ENCODE measurements at places on chromosomes 12 and 14.

- DNase-seq: no peak
Observed at GRCh38 chr12:16884819-16885218, 278.9 kb upstream of the LMO3 start.

DNA sequence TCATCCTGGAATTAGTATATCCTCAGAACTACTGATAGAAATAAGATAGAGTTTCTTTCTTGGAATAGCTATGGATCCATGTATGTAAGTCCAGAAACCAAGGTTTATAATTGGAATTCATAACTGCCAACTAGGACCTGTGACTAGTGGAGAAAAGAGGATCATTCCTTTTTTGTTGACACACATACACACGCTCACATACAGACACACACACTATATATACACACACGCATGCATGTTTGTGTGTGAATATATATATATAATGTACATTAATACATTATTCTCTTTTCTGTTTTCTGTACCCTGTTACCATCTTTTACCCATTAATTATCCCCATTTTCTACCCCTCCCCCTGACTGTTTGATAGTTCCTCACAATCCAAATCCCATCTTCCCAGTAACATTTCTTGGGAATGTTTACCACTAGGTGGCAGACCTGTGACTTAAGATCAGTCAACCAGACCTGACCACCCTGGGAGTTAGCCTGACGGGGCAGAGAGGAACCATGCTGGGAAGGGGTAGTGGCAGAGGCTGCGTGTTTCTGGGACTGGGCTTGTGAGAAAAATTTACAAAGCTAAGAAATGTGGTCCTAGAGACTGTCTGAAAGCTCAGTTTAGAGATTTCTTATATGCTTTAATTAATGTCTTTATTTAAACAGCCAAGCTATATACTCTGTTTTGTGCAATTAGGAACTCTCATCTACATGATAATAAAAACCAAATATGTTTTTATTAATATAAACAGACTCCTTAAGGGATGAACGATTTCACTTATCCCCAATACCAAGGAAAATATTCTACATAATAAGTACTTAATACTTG is 308.0 kb downstream of the PPFIA2 start:
- peak; percentile 38 for DNase-seq

DNA sequence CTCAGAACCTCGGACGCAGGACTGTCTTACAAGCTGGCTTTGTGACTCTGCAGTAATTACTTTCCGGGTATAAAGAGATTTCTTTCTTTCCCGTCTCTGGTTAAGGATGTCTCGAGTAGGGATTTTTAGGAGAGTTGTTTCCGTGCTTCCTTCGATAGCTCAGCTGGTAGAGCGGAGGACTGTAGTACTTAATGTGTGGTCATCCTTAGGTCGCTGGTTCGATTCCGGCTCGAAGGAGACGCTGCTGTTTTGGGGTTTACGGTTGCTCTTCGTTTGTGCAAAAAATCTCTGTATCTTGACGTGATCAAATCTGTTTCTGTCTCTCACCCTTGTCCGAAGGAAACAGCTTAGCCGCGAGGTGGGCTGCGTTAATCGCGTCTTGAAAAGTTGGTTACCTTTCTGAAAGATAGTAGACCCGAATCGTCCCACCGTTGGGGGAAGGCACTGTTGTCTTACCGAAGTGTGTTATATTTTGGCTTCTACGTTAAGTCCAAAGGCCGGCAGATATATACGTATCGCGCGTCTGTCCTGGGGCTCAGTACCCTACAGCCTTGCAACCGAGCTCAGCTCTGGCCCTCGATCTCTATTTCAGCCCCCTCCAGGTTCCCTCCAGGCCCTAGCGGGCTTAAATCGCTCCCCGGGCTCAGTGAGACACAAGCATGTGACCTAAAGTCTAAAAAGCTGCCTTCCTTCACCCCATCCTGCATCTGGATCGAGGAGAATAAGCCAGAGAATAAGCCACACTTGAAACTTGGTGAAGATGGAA is 1.1 kb upstream of the RNASE4 start:
- DNase-seq: peak; percentile 89

DNA sequence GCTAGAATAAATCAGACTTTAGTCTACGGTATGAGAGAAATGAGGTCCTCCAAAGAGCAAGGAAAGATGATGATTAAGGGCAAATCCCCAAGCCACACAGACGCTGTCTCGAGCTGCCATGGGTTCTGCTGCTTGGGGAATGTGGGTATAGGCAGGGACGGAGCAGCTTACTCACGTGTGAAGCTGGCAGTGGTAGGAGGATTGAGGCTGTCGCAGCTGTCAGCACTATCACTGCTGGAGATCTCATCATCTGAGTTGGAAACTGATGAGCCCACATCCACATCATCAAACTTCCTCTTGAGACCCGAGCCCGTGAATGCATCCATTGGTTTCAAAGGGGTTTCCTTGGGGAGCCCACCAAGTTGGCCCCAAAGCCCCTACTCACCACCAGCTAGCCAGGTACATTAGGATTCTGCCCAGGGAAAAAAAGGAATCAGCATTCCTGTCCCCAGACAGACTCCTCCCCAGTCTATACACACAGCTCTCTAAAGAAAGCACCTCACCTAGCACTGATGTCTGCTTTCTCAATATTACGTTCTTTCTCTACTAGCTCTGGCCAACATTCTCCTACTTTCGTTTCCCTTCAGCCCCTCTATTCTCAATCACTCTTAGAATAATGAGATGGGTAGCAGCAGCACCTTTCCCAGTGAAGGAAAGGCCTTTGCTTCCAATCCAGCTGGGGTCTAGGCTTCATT is 7.0 kb downstream of the CSRNP2 start:
- no peak for DNase-seq

GRCh38 chr12:77679686-77680085 is 151.0 kb upstream of the NAV3 start:
- DNase-seq: no peak

DNA sequence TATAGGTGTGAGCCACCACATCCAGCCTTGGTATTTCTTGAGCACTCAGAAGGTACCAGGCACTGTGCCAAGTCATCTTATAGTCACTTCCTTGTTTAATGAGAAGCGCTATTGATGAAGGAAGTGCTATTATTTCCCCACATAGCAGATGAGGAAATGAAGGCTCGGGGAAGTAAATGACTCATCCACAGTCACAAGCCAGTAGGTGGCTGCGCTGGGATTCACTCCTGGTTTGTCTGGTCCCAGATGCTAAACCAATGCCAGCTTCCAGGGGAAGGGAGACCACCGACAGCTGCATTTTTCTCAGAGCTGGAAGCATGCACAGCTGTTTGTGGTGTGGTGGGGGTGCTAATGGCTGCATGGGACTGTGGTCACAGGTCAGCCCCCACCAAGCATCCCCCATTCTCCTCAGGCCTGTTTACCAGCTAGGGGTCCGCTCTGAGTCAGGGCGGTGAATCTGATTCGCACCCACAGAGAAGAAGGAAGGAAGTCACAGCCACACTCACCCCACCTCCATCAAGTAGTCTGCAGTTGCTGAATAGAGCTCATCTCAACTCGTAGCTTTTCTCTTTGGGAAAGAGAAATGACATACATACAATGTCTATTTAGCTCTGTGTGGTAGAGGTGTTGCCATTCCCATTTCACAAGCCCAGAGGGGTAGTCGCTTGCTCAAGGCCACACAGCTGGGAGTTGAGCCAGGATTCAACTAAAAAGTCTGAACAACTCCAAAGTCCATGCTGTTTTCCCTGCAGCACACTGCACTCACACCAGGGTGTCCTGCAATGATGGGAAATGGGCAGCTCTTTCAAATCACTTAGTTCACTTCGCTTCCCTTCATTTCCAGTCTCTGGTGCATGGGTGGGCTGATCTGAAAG is 6.3 kb upstream of the LTBP2 start:
- DNase-seq: peak; percentile 59

DNA sequence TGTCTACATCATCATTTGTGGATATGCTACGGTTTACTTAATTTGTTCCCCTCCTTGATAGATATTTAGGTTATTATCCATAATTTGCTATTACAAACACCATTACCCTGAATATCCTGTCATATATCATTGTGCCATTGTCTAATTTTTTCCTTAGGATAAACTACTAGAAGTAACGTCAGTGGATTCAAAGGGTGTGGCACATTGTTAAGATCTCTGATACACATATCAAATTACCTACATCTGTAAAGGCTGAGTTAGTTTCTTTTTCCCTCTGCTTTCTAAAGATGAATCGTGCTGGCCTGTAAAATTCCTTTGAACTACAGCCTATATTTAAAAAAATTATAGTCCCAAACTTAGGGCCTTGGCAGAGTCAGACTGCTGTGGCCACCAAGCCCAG is 53.9 kb upstream of the STRN3 start:
- DNase-seq: no peak

DNA sequence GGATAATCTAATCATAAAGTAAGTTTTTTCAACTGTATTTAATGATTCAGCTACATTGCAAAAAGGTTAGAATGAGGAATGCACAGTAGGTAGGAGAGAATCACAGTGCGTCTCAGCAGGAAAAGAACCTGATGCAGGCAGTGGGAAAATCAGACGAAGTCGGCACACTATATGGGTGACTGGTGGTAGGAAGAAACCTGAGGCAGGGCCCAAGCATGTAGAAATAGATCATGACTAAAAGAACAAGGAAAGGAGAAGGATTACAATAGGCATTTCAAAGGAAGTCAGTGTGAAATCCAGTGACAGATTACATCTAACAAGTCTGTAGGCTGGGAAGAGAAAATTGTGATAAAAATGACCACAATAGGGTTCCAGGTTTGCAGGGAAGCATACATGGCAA is 267.0 kb downstream of the MED13L start:
- no peak for DNase-seq

DNA sequence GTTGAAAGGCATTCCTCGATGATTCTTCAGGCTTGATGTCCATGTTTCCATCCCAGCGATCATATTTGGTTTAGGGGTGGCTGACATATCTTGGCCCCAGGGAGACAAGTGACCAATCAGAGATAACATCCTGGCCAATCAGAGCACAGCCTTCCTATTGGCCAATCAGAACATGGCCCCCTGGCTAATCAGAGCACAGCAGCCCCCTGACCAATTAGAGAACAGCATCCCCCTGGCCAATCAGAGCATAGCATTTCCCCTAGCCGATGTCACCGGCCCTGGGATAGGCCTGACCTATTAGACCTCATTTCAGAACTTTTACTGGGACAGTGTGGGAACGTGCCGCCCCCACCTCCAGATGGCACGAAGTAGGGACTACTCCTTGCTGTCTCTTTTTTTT is 182.2 kb downstream of the AACS start:
- no peak for DNase-seq

- DNase-seq: no peak
Observed at GRCh38 chr12:53755451-53755891, 3.7 kb upstream of the CISTR start.

DNA sequence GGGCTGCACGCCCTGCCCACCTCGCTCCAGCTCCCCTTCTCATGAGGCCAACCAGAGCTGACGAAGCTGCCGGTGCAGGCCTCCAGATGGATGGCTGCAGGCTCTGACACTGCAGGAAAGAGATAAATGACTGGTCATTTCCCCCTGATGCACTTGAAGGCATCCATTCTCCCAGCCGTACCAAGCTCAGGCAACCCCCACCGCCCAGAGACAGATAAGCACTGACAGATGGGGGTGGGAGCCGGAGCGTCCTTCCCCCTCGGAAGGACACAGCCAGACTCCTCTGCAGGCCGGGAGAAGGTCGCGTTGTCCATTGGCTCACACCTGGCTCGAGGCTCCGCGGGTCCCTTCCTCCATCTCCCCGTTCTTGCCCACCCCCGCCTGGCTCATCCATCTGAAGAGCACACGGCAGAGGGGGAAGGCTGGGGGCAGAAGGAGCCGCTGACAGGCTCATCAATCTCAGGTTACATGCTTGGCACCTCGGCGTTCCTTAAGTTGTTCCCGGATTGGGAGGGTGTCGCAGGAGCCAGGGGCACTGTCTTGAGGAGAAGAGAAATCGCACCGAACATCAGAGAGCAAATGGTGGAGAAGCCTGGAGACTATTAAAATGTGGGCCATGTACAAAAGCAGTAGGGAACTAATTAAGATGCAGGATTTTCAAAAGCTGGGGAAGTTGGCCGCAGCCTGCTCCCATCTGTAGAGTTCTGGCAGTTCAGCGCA is 151.6 kb downstream of the DPF3 start:
- no peak for DNase-seq

DNA sequence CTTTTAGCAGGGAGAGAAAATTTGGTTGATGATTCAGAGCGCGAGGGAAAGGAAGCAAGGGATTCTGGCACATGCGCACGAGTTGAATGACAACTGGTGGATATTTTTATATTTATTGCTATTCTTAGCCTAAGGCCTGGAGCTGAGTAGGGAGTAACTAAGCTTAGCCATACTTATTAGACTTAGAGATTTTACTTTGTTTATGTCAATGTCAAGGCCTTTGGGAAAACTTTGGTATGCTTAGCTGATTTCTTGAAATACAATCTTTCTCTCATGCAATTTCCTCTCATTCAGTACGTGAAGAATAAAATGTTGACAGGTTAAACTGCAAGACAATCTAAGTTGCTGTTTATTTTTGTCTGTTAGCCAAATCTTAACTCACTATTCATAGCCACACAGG is 101.1 kb downstream of the CRADD start:
- DNase-seq: no peak

- no peak for DNase-seq
Observed at GRCh38 chr14:67442139-67442906, 30.4 kb upstream of the PLEK2 start.

GRCh38 chr14:35553808-35554207 is 19.8 kb downstream of the INSM2 start:
- peak; percentile 45 for DNase-seq

GRCh38 chr14:101473795-101474562 is 87.3 kb upstream of the DIO3 start:
- DNase-seq: no peak

DNA sequence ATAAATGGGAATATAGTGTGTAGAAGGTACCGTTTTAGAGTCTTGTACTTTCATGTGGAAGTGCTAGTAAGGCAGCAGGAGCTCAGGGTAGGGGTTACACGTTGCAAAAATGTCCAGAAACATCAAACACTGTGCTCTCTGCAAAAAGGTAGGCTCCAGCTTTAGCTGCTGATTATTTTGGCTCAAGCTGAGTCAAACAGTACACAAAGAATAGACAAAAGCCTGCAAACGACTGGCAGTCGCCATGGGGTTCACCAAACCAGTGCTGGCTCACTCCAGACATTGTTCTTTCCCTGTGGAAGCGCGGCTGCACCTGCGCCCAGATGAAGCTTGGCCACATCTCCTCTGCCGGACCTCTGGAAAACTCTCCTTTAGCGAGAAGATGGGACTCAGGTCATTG is 45.3 kb upstream of the NAA30 start:
- DNase-seq: no peak

GRCh38 chr12:123436017-123436964 is at the start of gene RILPL2:
TSS of gene RILPL2 (minus strand) at chr12:123436684. CDS start at chr12:123436420, 264 bp downstream.
- DNase-seq: peak; percentile 49

DNA sequence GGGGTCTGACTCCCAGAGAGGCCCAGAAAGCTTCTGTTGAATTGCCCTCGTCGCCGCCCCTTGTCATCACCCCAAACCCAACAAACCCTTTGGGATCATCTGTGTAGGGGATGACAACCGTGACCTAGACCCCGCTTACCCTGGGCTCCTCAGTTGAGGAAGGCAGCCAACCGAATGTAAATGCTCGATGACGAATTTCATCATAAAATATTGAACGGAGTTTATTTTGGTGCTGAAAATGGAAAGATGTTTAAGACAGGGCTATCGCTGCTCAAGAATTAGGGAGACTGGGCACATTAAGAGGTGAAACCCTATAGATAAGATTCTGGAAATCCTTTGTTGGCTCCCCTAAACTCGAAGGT is 512 bp downstream of the ACTR10 start:
- DNase-seq: no peak

Data from HS-5 (cell line).